ENCODE measurements at places on chromosomes 12 and 14. TPM values are rescaled to one million over a fixed set of nuclear protein-coding genes. Genes with fewer than 3 reads are reported as not detected.

DNA sequence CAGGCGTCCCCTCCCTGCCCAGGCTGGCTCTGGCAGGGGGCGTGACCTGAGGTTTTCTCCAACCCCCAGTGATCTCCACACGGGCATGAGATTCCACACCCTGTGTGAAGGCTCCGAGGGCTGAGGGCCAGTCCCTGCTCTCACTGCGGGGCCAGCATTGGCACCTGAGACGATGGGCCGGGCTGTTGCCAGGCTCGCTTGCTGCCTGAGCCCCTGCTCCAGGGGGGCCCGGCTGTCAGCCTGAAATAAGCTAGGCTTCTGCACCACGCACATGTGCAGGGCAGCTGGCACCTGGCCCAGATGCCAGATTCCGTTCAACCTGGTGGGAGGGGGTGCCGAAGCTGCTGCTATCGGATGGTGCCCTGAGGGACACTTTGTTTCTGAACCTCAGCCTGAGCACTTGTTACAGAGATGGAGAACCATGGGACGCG lies 196.5 kb upstream of the PRMT8 start:
- DNase-seq = no peak

GRCh38 chr12:124352839-124353238 lies 57.9 kb downstream of the RFLNA start:
- DNase-seq = no peak

DNA sequence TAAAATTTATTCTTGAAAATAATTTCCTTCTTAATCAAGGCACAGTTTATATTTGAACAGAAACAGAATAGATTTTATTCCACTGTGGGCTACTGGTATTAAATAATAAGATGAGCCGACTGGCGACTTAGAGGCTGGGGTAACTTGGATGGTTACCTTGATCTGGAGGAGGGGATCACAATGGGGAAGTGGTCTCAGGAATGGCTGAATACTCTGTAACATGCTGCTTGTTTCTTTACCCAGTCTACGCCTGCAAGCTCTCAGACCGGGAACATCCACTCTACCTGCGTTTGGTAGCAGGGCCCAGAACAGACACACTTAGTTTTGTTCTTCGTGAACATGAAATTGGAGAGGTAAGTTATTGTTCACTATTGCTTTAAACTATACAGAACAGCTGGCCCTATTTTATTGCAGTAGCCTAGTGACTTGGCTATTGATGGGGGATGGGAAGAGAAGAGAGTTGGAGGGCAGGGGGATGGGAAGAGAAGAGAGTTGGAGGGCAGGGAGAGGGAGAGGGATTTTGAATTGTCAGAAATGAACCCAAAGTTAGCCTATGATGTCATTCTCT lies 67.9 kb downstream of the GNS start:
- no peak for DNase-seq

GRCh38 chr14:70358631-70359030 lies 852 bp downstream of the COX16 start:
- no peak for DNase-seq

DNA sequence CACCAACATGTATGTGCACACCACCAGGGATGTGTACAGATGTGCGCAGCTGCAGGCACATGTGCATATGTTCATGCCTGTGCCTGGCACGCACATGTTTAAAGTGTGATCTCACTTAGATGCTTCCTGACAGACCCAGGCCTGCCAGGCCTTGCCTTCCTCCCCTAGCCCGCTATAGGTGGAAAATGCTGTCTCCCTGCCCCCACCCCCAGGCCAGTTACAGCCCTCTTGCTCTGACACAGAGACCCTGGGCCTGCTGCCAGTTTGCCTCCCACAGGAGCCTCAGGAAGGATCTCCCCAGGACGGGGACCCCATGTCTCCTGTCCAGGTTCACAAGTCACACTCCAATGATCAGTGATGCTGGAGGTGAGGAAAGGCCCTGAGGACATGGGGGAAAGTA lies 21.6 kb downstream of the FIGNL2 start:
- DNase-seq = no peak

- DNase-seq = no peak
These were observed 284.3 kb downstream of the FUT8 start for GRCh38 chr14:65696801-65697200.

DNA sequence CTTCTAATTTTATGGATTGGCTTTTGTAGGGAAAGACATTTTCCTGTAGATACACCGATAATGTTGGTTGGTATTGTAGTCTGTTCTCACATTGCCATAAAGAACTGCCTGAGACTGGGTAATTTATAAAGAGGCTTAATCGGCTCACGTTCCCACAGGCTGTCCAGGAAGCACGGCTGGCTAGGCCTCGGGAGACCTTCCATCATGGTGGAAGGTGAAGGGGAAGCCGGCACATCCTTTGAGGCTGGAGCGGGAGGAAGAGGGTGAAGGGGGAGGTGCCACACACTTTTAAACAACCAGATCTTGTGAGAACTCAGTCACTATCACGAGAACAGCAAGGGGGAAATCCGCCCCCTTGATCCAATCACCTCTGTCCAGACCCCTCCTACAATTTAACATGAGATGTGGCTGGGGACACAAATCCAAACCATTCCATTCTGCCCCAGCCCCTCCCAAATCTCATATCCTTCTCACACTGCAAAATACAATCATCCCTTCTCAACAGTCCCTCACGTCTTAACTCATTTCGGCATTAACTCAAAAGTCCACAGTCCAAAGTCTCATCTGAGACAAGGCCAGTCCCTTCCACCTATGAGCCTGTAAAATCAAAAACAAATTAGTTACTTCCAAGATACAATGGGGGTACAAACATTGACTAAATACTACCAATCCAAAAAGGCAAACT lies 66.7 kb upstream of the EIF5 start:
- DNase-seq = no peak

- DNase-seq = peak; percentile 78
These were observed 11.0 kb downstream of the PDE1B start for GRCh38 chr12:54560374-54560858.

DNA sequence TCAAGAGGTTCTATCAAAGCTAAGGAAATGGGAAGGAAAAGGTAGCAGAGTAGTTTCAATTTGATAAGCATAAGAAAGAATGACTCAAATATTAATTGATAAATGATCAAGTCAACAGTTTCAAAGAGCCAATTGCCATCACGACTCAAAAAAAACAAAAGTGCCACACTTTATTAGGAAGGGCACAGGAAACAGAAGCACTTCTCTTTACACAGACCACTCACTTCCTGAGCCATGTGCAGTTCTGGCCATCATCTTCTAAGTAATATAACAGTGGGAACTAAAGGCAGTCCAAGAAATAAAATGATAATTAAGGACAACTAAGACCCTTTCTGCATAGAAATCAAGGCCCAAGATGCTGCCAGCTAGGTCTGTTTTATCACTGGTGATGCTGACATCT lies 13.2 kb downstream of the TM7SF3 start:
- no peak for DNase-seq

DNA sequence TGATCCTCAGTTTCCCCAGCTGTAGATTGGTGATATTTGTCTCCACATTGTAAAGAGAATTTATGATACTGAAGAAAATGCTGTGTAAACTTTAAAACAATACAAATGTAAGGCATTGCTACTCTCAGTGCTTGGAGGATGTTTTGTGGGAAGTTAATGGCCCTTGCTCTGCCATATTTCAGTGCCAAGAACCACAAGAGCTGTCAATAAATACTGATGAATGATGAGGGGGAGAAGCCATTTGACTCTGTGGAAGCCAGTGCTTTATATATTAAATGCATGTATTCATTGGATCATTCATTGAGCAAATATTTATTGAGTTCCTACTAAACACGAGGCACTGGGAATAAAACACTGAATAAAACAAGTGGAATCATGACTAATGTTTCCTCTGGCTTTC lies 30.8 kb downstream of the CACNA1C start:
- DNase-seq = no peak

- no peak for DNase-seq
These were observed 52.9 kb downstream of the PEBP1 start for GRCh38 chr12:118188690-118189371.

KCNC2 gene
- total RNA-seq = not detected

DNA sequence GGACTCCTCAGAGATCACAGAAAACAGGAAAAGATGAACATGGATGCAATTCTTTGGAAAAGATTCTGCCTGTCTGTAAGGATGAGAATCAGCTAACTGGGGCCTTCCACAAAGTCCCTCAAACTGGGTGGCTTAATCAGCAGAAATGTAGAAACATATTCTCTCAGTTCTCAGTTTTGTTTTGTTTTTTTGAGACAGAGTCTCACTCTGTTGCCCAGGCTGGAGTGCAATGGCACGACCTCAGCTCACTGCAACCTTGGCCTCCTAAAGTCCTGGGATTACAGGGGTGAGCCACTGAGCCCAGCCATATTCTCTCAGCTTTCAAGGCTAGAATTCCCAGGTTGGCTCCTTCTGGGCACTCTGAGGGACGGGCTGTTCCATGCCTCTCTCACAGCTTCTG lies 38.2 kb upstream of the CLIP1 start:
- no peak for DNase-seq

DNAAF2 gene
- total RNA-seq = 8.0 TPM

SCN8A gene
- total RNA-seq = 0.96 TPM

- no peak for DNase-seq
These were observed 6.2 kb upstream of the OAS1 start for GRCh38 chr12:112900298-112901145.

DNA sequence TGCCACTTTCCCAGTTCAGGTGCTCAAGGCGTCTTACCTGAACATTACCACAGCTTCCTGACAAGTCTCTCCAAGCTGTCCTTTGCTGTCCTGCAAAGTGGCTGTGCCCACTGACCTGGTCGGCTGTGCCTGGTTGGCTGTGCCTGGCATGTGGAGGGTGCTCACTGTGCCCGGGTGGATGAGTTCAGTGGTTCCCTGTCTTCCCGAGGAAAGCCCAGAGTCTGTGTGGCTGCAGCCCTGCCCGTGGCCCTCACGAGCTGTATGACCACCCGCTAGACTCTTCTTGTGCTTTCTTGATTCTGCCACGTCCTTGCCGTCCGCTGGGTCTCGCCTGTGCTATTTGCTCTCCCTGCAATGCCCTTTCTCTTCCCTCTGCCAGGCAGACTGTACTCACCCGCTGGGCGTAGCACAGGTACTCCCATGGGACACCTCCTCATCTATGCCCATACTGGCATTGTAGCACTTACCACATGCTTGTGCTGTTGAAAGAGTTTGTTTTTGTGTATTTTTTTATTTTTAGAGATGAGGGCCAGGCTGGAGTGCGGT lies 95.9 kb downstream of the TSPAN9 start:
- DNase-seq = no peak

PLEKHD1 gene
- 0.08 TPM for total RNA-seq

DNA sequence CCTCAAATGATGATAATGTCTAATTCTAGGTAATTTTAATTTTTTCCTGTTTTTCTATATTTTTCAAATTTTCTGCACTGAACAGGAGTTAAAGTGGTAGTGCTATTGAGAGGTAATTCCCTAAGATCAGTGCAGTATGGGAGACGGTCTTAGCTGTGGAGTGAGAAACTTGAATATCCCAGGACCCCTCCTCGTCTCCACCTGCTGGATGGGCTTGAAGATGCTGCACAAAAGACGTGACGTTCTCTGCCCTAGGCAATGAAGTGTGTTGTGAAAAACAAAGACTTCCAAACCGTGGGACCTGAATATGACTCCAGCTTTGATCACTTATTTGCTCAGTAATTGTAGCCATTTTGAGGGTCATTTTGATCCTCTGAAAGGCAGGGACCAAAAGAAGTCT lies 298.1 kb downstream of the VRK1 start:
- no peak for DNase-seq

DNA sequence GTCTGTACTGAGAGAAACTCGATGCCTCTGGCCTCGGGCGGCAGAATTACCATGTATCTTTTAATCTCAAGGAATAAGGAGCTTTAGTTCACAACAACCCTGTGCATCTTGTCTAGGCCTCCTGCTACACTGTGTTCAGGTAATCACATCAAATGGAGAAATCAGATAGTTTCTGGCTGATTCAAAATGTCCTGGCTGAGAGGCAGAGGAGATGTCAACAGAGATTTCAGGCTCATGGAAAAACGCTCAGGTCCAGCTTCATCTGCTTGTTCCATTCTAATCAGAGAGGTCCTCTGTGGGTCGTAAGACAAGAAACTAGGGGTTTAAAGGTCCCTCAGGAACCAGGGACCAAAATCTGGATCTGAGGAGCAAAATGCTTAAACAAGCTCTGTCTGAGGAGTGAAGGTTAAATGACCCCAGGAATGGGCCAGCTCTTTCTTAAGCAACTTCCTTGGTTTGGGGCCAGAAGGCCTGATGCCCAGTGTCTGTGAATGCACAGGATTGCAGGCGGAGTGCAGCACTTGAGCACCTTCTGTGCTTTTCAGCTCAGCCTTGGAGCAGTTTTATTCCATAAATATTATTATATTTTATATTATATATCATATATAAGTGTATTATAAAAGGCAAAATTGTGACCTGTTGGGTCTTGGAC lies 170.2 kb upstream of the PRICKLE1 start:
- DNase-seq = no peak
